ENCODE measurements at places on chromosomes 2 and 18.
A peak's percentile ranks its signal among the peaks of the same experiment; 100 is the strongest.

GRCh38 chr2:233351423-233351822 is 2.9 kb upstream of the DGKD start:
- H3K4me3 ChIP-seq, result no peak overlapping the region
- H3K27me3 ChIP-seq, result no peaks in the 10 kb centered on the region
- no peak for DNase-seq
- no peak overlapping the region for H3K27ac ChIP-seq
- peaks cover 32% of the 10 kb centered on the region for H3K4me1 ChIP-seq

GRCh38 chr2:23926290-23926749 is 603 bp downstream of the ATAD2B start:
- peak overlapping the region; percentile 96 for H3K4me3 ChIP-seq
- H3K36me3 ChIP-seq, result peaks cover 41% of the 10 kb centered on the region
- H3K27me3 ChIP-seq, result no peaks in the 10 kb centered on the region

DNA sequence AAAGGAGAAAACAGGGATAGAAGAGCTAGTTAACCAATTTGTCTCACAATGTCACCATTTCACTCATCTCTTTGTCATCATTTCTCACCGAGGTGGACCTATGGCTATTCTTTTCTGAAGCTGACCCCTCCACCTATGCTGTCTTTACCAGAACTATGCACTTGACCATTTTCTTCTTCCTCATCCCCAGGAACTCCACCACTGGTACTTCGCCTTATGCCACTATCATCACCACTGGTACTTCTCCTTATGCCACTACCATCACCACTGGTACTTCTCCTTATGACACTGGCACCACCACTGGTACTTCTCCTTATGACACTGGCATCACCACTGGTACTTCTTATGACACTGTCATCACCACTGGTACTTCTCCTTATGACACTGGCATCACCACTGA is 745.8 kb upstream of the CHAC2 start:
- no peak overlapping the region for H3K27ac ChIP-seq
- H3K27me3 ChIP-seq, result no peaks in the 10 kb centered on the region
- H3K36me3 ChIP-seq, result no peaks in the 10 kb centered on the region
- DNase-seq, result no peak
- H3K4me1 ChIP-seq, result no peaks in the 10 kb centered on the region

- peaks cover 14% of the 10 kb centered on the region for H3K36me3 ChIP-seq
- H3K4me1 ChIP-seq, result peaks cover 7% of the 10 kb centered on the region
- no peaks in the 10 kb centered on the region for H3K27me3 ChIP-seq
- no peak overlapping the region for H3K4me3 ChIP-seq
- DNase-seq, result peak; percentile 71
Measured at GRCh38 chr2:69816923-69817542, 12.4 kb upstream of the GMCL1 start.

DNA sequence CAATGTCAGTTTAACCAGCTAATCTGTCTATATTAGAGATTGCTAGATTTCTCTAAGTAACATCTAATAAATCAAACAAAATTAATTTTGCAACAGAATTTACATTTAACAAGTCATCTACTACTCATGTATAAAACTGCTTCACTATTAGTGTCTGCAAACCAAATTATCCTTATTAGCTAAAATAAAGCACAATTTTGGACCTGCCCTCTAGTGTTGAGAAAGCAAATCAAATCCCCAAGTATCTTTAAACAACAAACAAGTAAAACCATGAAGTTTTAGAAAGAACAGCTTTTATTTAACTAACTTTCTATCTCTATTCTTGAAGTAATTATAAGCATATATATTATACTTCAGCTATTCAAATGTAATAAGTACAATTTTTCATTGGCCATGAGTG is 113.1 kb upstream of the SP3 start:
- no peak overlapping the region for H3K4me3 ChIP-seq
- H3K27ac ChIP-seq, result no peak overlapping the region
- H3K36me3 ChIP-seq, result peaks cover 16% of the 10 kb centered on the region
- no peaks in the 10 kb centered on the region for H3K27me3 ChIP-seq
- no peak for DNase-seq
- H3K4me1 ChIP-seq, result no peaks in the 10 kb centered on the region

Measured in effector memory CD8-positive, alpha-beta T cell (primary cell).